ENCODE measurements at places on chromosomes 12 and 14. TPM values are rescaled to one million over a fixed set of nuclear protein-coding genes. Genes with fewer than 3 reads are reported as not detected.

Gene PLBD1
- 6.4 TPM for polyA plus RNA-seq

Gene PTGDR
- 0.33 TPM for polyA plus RNA-seq

Gene FUT8
- polyA plus RNA-seq, result 7.1 TPM

Gene KCNA5
- polyA plus RNA-seq, result 2.3 TPM

Gene C14orf180
- polyA plus RNA-seq, result 13.8 TPM

Gene GALNT6
- polyA plus RNA-seq, result 0.15 TPM

Gene KRT73
- not detected for polyA plus RNA-seq

Gene SLC15A4
- 14.3 TPM for polyA plus RNA-seq

Gene CPSF2
- polyA plus RNA-seq, result 4.8 TPM

Gene LGR5
- polyA plus RNA-seq, result 0.07 TPM

Gene PLEKHH1
- polyA plus RNA-seq, result 14.8 TPM

Gene GPX2
- not detected for polyA plus RNA-seq

Gene ASCL1
- not detected for polyA plus RNA-seq

Gene CACNA1C
- polyA plus RNA-seq, result 68.9 TPM

Gene TAS2R46
- not detected for polyA plus RNA-seq

Gene RPGRIP1
- 0.73 TPM for polyA plus RNA-seq

Gene EFCAB11
- 0.95 TPM for polyA plus RNA-seq

Gene RAD9B
- polyA plus RNA-seq, result not detected

Gene OR4K1
- polyA plus RNA-seq, result not detected

Gene KRT83
- not detected for polyA plus RNA-seq

Gene GOLGA5
- polyA plus RNA-seq, result 27.7 TPM

Gene CEBPE
- 0.07 TPM for polyA plus RNA-seq

Gene TC2N
- polyA plus RNA-seq, result 5.0 TPM

Gene PLEKHG7
- 0.04 TPM for polyA plus RNA-seq

Gene OR4E2
- polyA plus RNA-seq, result not detected

Gene KNTC1
- 8.1 TPM for polyA plus RNA-seq

Gene TMEM132C
- polyA plus RNA-seq, result 1.6 TPM

Measured in heart right ventricle (tissue), 16 donors.